Activated T-helper 1 cell treated with anti-CD3 and anti-CD28 coated beads, Interleukin-2, amount 50 U/mL, for 16 hours (primary cell): ENCODE measurements at places on chromosomes 16 and 17.
A peak's percentile ranks its signal among the peaks of the same experiment; 100 is the strongest.

DNA sequence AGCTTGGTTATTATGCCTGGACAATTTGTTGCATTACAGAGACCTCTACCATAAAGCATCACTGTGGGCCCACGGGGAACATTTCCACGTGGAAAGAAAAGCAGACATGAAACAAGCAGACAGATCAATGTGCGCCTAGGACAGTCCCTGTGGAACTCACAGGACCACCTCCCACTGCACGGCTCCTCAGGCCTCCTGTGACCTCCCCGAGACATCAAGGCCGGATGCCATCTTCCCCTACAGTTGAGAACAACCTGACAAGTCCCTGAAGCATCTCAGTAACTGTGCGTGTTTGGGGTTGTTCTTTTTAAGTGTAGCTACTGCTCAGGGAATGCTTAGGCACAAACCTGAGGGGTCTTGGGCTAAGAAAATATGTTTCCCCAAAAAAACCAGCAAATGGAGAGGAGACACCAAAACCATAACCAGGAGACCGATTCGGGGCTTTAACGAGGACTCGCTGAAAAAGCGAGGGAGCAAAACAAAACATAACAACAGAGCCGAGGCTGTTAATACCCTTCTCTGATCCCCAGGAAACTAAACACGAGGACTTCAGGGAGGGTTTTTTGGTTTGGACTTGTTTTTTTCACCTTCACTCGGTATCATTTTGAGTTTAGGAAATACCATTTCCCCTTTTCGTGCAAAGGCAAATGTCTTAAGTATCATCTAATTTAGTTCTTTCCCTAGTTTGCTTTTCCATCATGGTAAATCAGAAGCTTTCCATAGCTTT lies 87.1 kb downstream of the CYTH1 start:
- DNase-seq, result no peak

DNA sequence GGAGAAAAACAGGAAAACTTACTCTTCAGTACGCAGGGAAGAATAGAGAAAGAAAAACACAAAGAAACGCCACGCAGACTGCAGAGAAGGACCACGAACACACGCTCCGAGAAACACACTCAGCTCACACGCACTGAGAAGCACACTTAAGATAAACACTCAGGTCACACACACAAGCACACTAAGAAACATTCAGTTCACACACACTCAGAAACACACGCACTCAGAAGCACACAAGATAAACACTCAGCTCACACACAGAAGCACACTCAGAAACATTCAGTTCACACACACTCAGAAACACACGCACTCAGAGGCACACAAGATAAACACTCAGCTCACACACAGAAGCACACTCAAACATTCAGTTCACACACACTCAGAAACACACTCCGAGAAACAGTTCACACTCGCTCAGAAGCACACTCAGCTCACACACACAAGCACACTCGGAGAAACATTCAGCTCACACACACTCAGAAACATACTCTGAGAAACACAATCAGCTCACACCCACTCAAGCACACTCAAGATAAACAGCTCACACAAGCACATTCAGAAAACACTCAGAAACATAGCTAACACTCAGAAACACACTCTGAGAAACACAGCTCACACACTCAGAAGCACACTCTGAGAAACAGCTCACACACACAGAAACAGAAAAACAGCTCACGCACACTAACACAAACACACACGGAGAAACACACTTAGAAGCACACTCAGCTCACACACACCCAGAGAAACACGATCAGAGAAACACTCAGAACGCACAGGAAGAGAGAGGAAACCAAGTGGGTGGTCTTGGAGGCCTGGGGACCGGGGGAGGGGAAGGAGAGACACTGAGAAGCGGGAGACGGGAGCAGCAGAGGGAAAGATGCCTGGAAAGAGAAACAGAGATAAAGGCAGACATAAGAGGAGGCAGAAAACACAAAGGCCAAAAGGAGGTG lies 908 bp downstream of the TMEM98 start:
- DNase-seq, result no peak

GRCh38 chr16:73615071-73615940 lies 567.4 kb upstream of the ZFHX3 start:
- no peak for DNase-seq

GRCh38 chr17:51491416-51491815 lies 231.1 kb downstream of the UTP18 start:
- DNase-seq, result no peak

GRCh38 chr17:3030096-3030495 lies 33.3 kb downstream of the OR1D5 start:
- DNase-seq, result no peak

- DNase-seq, result no peak
These were observed 1.7 kb upstream of the MSRB1 start for GRCh38 chr16:1944612-1945199.

GRCh38 chr17:65154770-65155589 lies 17.8 kb downstream of the RGS9 start:
- no peak for DNase-seq

DNA sequence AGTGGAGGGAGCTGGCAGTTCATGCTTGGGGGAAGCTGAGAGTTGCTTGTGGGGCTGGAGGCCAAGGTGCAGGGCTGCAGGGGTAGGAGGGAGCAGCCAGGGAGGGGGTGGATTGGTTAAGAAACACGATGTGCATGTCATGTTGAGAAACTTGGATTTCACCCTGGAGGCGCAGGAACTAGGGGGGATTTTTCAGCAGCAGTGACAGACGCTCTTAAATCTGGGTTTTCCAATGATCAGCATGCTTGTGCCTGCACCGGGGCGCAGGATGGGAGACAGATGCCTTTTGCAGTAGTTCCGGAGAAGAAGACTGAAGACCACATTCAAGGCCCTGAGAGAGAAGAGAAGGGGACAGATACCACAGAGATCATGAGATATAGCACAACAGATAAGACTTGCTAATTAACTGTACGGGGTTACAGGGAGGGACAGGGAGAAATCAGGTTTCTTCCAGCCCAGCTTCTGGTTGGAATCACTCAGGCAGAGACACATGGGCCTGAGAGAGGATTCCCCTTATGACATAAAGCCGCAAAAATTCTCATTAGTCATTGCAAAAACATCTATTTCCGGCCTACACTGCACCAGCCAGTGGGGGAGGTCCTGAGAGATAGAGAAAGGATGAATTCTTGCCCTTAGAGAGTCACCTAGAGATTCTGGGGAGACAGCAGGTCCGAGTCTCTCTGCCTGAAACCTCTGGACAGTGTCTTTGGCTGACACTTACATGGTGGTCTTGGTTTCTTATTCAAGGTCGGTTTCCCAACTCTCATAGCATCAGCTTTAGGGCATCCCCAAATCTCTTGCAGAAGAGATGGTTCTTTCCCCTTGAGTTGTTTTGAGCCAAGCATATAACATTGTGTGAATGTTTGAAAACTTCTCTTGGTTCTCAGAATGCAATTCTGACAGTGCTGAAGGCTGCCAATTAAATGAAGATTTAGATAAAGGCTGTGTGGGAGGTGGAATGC lies 27.1 kb downstream of the CDH13 start:
- DNase-seq, result peak; percentile 5

DNA sequence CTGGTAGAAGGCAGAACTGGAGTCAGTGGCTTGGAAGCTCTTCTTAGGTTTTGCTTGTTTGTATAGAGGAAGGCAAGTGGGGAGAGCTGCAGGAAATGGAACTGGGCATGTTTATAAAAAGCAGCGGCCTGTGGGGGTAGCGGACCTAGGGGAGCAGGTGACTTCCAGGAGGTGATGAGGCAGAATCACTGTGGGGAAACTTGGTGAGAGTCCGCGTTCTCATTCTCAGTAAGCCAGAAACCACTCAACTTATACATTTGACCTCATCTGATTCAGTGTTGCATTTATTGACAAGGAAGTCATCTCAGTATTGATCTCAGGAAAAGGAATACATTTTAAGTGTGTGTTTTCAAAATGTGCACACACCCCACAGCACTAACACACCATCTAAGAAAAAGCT lies 299.8 kb downstream of the CNTNAP4 start:
- no peak for DNase-seq

- DNase-seq, result no peak
These were observed 16.7 kb downstream of the SLC6A2 start for GRCh38 chr16:55672471-55672870.

DNA sequence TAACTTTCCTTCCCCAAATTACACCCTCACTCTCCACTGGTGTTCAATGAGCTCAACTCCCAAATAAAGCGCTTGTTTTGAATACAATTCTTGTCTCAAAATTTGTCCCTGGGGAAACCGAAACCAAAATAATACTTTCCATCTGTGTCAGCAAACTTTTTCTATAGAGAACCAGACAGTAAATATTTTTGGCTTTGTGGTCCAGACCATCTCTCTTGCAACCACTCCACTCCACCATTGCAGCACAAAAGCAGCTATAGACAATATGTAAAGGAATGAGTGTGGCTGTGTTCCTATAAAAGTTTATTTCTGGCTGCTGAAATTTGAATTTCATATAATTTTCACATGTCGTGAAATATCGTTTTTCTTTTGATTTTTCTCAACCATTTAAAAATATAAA lies 84.6 kb upstream of the ERCC4 start:
- DNase-seq, result no peak

- DNase-seq, result no peak
These were observed 806.2 kb upstream of the EEF2KMT start for GRCh38 chr16:5903832-5904231.

DNA sequence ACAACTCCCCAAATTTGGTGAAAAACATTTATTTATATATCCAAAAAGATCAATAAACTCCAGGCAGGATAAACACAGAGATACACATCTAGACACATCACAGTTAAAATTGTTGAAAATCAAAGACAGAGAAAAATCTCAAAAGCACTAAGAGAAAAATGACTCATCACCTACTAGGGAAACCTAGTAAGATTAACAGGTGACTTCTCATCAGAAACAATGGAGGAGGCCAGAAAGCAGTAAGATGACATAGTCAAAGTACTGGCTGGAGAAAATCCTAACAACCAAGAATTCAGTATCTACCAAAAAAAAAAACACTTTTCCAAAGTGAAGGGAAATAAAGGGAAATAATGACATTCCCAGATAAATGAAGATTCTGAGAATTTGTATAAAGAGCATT lies 33.8 kb downstream of the ULK2 start:
- no peak for DNase-seq

GRCh38 chr16:67641779-67642708 lies 2.9 kb upstream of the CARMIL2 start:
- no peak for DNase-seq

DNA sequence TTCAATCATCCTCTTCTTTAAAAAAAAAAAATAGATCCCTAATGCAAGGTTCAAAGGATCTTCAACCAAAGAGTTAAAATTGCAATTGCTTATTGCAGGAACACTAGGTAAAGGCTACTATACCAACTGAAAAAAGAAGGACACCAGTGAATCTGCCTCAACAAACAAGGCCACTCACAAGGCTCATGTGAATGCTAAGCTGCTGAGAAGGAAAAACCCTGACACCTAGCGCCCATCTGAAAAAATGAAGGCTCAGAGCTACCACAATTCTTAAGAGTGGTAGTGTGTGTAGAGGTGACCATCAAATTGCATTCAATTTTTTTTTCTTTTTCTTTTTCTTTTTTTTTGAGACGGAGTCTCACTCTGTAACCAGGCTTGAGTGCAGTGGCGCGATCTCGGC lies 201.6 kb upstream of the C17orf78 start:
- no peak for DNase-seq

- no peak for DNase-seq
These were observed 217.9 kb downstream of the RAB11FIP4 start for GRCh38 chr17:31609331-31609730.

- no peak for DNase-seq
These were observed 67.4 kb downstream of the PRKCA start for GRCh38 chr17:66369830-66370229.

DNA sequence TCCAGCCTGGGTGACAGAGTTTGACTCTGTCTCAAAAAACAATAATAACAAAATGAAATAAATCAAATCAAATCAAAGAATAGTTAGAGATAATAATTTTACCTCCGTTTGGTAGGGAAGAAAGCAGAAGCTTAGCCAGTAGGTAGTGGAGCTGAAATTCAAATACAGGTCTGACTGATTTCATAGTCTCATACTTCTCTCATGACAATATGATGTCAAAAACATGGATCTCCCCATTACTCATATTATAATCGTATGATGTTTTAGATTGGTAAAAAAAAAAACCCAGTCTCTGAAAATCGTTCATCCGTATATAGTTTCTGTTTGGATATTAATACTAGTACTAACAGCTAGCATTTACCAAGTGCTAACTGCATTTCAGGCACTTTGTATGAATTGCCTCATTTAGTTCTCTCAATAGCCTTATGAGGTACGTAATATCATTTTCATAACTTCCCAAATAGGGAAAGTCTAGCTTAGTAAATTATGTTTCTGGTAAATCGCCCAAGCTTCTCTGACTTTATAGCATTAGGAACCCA lies 48.7 kb downstream of the CDH8 start:
- no peak for DNase-seq

DNA sequence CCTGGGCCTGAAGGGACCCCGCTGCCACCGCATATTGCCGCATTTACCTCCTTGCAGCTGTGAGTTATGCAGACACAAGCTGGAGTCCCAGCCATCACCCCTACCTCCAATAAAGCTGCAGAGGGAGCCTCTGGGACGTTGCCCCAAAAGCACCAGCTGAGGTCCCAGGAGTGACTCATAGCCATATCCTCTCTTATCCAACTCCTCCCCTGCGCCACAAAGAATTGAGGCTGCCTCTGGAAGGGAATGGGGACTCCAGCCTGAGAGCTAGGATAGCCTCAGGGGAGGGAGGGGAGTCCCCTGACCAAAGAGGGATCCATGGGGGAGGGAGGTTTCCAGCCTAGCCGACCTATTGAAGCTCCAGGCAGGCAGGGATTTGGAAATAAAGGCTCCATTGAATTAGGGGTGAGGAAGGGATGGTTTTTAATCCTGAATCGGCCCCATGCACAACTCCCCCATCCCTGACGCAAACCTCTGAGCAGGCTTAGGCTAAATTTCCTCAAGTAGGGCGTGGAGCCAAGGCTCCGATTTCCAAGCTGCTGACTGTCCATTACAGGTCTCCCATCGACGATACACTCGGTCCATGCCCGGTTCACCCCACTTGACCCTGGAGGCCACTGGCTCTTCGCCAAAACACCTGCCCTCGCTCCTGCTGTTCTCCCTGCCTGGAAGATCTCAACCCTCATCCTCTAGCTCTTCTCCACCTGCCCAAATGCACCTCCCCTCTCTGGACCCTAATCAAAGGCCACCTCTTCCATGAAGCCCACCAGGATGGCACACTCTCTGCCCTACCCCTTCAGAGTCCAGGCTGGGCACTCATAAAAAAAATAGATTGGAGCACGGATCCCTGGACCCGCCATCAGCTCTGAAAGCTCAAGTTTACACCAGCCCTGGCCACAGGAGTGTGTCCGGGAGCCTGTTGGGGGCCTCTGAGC lies 27.5 kb downstream of the PIMREG start:
- DNase-seq, result no peak

DNA sequence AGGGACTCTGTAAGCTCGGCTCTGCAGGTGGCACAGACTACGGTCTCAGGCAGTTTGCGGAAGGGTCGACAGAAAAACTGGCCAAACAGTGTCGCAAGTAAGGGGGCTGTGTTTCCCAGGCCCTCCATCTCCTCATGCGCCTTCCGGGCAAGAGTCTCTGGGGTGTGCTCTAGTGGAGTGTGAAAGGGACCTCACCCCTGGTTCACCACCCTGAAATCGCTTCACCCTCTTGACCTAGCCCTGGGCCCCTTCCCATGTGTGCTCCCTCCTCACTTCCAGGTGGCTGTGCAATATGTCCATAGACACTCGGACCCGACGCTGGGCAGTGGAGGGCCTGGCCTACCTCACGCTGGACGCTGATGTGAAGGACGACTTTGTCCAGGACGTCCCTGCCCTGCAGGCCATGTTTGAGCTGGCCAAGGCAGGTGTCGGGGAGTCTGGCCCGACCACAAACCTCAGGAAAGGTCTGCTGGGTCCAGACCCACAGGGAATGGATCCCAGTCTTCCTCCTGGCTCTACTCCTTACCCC lies 22.3 kb downstream of the UNC45B start:
- DNase-seq, result no peak
